ENCODE measurements at places on chromosomes 2 and 18.

- DNase-seq, result no peak
These were observed 89.5 kb downstream of the GORASP2 start for GRCh38 chr2:171018522-171018921.

DNA sequence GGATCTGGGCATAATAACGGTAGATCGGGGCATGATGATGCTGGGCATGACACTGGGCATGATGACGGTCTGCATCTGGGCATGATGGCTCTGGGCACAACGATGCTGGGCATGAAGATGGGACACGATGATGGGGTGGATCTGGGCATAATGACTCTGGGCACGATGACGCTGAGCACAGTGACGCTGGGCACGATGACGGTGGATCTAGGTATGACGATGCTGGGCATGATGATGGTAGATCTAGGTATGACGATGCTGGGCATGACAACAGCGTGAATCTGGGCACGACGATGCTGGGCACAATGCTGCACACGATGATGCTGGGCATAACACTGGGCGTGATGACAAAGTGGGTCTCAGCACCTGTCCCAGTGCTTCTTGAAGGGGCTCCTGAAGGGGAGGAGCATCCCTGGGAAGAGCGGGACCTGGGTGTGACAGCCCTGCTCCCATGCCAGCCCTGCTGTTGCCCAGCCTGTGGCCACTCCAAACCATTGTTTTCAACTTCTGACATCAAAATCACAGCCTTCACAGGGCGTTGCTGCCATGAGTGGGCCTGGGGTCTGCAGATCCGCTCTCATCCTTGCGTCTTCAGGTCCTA, 30.4 kb upstream of the ALLC start:
- no peak for DNase-seq

DNA sequence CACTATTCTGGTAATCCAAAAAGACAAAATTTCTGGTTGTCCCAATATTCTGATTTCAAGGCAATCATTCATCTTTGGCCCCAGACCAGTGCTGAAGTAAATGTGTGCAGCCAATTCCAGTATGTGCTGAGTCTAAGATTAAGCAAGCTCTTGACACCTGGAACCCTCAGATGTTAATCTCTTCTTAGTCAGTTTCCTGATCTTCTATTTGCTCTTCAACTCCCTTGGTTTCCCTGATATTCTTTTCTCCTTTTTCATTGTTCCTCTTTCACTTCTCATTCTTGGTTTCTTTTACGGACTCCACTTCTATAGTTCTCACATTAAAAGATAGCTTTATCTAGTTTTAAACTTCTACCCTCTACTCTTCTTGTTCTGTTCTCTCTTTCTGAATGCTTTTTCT, 445.7 kb upstream of the FANCL start:
- no peak for DNase-seq

- DNase-seq, result no peak
These were observed 325.0 kb upstream of the PKDCC start for GRCh38 chr2:41722668-41723369.

- no peak for DNase-seq
These were observed 147.3 kb downstream of the B3GNT2 start for GRCh38 chr2:62343206-62343605.

- DNase-seq, result no peak
These were observed 84.4 kb upstream of the NARS1 start for GRCh38 chr18:57705832-57706595.

DNA sequence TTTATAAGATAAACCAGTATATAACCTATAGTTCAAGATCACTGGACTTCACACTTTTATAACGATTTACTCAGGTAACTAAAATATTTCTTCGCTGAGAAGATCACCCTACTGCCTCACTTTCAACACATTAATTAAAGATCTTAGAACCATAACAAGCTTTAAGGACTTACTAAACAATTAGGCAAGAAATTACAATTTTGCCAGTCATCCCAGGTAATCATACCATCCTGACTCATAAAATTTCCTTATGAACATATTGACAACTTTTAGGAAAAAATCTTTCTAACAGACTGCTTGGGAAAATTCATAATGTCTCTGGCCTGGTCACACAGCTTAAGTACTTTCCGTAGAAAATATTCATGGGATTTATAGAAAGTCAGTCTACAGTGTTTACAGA, 223.2 kb downstream of the NRXN1 start:
- no peak for DNase-seq

GRCh38 chr2:58130238-58130637, 83.6 kb downstream of the VRK2 start:
- no peak for DNase-seq

DNA sequence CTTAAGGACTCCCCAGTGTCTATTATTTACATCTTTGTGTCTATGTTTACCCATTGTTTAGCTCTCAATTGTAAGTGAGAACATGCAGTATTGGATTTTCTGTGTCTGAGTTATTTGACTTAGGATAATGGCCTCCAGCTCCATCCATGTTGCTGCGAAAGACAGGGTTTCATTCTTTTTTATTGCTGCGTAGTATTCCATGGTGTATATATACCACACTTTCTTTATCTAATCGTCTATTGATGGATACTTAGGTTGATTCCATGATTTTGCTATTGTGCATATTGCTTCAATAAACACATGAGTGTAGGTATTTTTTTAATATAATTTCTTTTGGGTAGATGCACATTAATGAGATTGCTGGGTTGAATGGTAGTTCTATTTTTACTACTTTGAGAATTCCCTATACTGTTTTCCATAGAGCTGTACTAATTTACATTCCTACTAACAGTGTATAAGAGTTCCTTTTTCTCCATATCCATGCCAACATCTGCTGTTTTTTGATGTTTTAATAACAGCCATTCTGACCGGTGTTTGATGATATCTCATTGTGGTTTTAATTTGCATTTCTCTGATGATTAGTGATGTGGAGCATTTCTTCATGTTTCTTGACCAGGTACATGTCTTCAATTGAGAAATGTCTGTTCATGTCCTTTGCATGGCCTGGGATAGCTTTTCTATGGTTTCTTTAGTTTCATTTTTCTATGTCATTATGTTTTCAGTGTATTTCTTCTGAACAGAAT, 21.8 kb downstream of the MTCL1 start:
- DNase-seq, result no peak

- no peak for DNase-seq
These were observed 88.2 kb upstream of the THUMPD2 start for GRCh38 chr2:39867268-39867667.

GRCh38 chr2:105576440-105577241, 168.1 kb upstream of the NCK2 start:
- no peak for DNase-seq

DNA sequence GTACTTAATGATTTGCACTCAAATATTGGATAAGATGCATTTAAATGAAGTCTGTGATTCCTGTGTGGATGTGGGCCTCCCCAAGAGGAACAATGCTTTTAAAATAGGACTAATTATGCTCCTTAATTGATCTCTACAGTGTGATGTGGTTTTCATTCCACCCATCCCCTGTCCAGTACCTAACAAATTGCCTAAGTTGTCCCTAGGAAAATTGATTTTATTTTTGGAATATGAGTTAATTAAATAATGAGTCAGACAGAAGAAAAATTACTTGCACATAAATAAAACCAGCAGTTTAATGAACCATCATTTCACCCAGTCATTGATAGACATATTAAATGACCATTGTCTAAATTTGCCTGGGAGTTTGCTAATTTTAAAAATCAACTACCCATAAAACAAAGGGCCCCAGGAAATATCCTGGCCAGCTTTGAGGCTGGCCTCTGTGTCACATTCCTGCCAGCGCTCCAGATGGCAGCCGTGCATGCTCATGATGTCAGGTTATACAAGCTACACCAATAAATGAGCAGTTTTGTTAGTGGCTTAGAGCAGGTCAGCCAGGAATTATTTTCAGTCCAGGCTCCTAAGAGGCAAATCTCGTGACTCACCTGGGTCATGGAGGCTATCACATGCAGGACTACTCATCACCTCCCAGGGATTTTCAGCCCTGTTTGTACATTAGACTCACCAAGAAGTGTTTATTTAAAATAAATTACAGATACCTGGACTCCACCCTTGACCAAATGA, 31.9 kb downstream of the ABHD3 start:
- DNase-seq, result no peak

- no peak for DNase-seq
These were observed 26.4 kb downstream of the EML4 start for GRCh38 chr2:42195559-42195958.

GRCh38 chr2:241842067-241842415, 16.7 kb downstream of the PDCD1 start:
- DNase-seq, result no peak

DNA sequence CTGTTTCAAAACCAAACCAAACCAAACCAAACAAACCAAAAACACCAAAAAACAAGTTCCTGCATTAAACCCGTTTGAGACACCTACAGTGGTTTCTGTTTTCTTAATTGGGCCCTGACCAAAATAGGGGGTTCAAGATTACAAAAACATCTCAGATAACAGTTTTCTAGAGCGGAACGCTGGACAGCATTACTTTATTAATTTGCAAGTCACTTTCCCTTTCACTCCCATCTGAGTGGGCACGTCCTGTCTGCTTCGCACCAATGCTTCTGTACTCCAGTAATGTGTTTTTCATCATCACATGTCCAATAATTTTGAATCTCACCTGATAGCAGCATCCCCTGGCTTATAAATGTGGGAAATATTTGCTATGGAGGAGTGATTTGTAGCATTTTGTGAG, 11.7 kb upstream of the MYO1B start:
- no peak for DNase-seq

- no peak for DNase-seq
These were observed 28.0 kb downstream of the RFX8 start for GRCh38 chr2:101446869-101447268.

DNA sequence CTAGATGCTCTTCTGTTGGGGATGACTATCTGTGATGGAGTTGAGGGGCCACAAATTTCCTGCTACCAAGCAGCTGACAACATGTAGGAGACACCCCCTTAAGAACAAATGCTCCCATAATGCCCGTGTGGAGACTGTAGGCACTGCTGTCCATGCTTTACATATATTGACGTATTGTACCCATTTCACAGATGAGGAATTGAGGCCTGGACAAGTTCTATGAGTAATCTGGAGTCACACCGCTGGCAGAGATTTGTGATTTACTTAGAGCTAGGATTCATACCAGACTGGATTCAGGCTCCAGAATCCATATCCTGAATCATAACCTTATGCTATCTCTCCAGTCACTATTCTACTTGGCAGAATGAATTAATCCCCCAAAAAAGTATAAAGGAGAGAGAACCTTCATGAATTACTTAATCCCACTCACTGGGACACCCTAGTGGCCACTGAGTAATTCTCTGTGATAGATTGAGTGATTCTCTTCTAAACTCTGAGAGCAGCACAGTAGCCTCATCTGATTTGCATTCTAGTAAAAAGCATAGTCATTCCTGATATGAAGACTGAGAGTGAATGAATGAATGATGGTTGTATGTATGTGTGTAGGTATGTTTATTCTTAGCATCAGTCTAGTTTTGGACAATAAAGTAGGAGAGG, 460.7 kb upstream of the MEIS1 start:
- no peak for DNase-seq

DNA sequence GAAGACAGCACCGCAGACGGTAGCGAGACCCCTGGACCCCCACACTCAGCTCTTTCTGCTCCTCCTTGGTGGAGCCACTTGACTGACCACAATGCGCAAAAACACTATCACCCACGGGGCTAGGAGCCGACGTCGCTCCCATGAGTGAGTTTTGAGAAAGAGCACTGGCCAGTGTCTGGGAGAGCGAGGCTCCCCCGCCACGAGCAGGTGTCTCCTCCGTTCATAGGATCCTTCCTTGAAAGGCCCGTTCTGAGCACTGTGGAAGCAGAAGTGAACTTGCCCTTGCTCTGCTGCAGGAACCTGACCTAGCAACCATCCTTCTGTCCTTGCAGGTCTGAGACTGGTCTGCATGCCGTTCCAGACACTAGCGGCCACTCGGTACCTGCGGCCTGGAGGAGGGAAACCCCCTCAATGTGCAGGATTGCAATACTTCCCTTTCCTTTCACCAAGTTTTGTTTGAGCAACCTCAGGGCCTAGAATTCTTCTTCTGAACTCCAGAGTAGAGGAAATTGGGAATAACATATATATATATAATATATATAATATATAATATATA, 12.9 kb upstream of the ZNF516 start:
- DNase-seq, result no peak

- DNase-seq, result no peak
These were observed 25.9 kb upstream of the DNER start for GRCh38 chr2:229740279-229740678.

DNA sequence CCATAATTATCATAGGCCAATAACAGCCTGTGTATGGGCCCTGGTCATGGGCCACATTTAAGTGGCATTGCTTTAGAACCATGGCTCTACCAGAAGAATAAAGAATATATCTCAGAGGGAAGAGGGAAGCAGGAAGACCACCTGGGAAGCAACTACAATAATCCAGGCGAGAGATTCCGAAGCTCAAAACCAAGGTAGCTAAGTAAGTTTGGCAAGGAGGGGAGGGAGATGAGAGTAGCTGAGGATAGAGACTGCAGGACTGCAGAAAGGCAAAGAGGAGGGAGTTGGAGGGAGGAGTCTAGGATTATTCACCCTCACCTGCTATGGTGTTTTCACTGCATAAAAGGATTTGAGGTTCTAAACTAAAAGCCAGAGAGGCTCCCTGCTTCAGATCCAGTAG, 293.5 kb downstream of the SETBP1 start:
- no peak for DNase-seq

GRCh38 chr2:64943387-64944150, 45.6 kb upstream of the SLC1A4 start:
- no peak for DNase-seq

DNA sequence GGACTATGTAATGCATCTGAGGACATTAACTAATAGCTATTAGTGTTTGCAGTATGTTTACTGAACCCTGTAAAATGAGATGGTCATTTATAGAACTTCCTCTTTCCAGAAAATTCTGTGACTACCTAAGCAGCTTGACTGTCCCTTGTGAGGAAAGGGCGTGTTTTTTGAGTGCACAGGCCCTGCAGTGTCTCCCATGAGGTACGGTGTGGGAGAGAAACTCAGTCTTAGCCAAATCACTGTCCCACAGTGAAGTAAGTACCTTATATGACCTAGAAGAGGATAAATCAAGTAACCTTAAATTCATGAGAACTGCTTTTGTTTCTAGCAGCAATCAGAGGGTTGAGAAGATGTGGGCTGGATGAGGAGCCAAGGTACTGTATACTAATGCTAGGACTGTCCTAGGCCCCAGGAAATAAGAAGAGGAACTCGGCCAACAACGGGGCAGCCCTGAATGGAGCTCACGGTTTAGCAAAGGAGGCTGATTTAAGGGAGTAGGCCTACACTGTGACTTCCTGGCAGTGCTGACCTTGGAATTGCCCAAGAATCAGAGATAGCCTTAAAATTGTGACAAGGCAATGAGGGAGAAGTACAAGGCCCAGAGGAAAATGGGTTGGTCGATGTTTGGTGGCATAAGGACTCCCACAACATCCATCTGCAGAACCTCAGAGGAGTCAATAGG, 103.5 kb upstream of the CTAGE1 start:
- no peak for DNase-seq

DNA sequence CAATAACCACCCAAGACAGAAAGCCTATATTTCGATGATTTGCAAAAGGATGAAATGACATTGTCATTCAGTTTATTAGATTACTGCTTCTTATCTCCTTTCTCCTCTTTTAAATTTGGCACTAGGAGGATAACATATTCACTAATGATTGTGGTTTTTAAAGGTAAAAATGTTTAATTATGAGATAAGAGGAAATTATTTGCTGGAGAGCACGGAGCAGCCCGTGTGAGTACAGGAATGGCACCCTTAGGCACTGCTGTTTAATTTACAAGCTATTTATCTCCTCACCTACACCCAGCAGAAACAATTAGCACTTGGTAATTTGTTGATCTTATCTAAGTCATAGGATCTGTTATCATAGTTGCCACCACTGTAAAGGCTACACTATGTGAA, 87.4 kb upstream of the SP3 start:
- no peak for DNase-seq

- DNase-seq, result no peak
These were observed 247.6 kb downstream of the DYM start for GRCh38 chr18:49212819-49213218.
